Activated CD4-positive, alpha-beta T cell treated with anti-CD3 and anti-CD28 coated beads, Interleukin-2, amount 50 U/mL, for 4 hours (primary cell): ENCODE measurements at places on chromosomes 7 and 10.

- DNase-seq, result peak; percentile 25
Observed at GRCh38 chr7:142391191-142391992, 133.5 kb upstream of the PRSS58 start.

DNA sequence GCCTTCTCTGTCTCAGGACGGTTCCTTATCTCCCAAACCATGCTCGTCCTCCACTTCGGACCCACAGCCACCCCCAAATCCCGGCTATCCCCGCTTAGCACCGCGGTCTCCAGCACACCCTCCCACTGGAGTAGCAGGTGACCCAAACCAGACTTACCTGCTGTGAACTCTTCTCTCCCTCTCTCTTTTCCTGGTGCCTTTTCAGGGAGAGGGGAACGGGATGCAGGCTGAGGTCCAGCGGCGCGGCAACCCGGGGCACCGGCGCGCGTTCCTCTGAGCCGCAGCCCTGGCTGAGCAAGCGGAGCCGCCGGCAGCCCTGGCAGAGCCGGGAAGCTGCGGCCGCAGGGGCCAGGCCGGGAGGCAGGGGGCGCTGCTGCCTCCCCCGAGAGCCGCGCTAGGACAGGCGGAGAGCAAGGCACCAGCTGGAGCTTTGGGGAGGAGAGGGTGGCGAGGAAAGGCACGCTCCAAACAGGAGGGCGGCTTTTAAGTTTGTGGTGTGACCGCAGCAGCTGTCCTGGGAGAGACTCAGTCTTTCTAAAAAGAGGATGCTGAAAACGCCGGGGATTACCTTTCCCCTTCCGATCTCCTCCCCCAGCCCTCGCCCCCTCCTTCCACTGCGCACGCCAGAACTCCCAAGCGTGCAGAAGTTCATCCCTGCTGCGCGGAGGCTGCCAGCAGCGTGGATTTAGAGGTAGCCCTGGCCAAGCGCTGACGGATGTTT lies at the start of gene SEMA3D:
Gene SEMA3D (minus strand): TSS at position 536 of the 721 bp plus-strand sequence. CDS start 65,165 bp downstream, outside the sequence.
- no peak for DNase-seq

DNA sequence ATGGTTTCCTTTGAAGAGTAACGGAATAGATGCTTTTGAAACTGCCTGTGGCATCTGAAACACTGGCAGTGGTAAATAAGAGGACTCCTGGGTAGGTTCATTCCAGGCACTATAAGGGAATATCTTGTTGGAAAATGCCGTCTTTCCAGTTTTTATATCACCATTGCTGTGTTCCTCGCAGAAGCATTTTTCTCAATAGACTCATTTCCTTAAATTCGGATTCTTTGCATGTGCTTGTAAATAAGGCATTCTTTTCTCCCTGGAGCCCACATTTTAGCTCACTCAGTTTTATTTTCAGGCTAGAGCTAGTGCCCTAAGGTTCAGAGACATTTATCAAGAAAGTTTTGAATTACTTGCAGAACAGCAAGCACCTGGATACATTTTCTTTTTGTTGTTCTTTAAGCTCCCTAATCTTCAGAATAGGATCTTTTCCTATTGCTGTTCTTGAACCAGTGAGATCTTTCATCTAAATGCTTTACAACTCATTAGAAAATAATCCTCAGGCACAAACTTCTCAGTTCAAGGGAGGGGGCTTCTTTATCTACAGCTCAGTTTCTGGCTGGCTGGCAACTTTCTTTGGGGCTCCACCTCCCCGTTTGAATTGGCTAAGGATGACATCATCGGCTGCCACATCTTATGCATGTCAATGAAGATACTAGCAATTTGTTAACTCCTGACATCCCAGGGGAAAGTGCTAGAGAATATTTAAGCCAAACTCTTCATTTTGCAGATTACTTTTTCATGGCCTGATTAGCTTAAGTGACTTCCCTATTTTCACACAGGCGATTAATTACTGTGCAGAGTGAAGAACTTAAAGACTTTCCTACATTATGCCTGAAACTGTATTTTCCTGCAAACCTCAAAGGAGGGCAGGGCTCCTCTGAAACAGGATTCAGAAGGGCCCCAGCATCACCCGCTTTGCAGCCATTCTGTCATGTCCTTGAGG lies 133.7 kb upstream of the RSU1 start:
- DNase-seq, result peak; percentile 18

- DNase-seq, result no peak
Observed at GRCh38 chr10:32347363-32348022, 535 bp upstream of the EPC1 start.

DNA sequence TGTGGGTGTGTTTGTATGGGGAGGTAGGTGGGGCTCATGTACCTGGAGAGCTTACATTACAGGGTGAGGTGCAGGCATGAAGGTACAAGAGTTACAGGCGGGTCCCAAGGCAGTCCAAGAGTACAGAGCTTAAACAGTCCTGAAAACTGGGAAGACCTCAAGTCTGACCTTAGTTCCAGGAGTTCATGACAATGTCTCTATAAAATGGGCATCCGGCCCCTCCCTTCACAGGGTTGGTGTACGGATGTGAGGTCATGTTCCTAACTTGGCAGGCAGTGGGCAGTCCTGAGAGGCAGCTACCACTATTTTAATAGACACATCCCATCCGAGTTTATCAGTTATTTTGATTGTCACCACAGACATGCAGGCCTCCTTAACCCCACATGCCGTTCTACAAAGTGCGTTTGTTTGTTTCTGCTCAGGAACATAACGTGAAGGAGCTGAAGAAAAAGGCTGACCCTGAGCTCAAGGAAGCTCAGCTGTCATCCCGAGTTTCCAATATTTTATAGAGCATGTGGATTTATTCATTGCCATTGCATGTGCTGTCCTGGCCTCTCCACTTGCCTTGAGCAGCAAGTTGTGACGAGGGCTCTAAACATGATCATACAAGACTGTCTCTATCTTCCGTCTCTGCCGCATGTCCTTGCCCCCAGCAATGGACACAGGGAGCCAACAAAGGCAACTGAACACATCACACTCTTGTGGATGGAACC lies 647.5 kb upstream of the IGFBP3 start:
- DNase-seq, result no peak

DNA sequence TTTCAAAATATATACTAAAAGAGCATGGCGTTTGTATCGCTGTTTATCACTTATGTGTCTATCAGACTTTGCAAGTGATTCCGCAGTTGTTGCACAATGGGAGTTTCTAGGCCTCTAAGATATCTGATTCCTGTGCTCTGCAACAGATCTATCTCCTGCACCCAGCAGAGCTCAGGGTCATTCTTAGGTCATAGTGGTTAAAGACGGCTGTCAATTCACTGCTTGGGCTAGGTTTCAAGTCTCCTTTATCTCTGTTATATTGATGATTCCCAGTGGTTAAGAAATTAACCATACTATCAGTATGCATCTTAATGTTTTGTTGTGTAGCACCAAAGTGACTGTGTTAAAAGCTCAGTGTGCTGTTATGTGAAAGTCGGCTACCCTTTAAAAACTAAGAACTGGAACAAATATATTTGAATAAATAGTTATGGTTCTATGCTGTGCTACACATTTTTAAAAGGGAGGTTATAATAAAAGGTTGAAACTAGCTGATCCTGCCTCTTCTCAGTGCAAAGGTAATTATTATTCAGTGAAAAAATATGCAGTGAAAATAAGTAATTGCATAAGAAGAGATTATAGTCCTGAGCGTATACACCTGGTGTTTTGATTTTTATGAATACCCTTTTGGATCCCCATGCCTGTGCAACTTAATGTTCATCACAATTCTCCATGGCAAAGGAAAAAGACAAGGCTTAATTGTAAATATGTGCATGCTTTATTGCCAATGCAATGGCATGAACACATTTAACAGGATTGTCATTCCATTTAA lies 24.0 kb downstream of the HOXA1 start:
- DNase-seq, result no peak

DNA sequence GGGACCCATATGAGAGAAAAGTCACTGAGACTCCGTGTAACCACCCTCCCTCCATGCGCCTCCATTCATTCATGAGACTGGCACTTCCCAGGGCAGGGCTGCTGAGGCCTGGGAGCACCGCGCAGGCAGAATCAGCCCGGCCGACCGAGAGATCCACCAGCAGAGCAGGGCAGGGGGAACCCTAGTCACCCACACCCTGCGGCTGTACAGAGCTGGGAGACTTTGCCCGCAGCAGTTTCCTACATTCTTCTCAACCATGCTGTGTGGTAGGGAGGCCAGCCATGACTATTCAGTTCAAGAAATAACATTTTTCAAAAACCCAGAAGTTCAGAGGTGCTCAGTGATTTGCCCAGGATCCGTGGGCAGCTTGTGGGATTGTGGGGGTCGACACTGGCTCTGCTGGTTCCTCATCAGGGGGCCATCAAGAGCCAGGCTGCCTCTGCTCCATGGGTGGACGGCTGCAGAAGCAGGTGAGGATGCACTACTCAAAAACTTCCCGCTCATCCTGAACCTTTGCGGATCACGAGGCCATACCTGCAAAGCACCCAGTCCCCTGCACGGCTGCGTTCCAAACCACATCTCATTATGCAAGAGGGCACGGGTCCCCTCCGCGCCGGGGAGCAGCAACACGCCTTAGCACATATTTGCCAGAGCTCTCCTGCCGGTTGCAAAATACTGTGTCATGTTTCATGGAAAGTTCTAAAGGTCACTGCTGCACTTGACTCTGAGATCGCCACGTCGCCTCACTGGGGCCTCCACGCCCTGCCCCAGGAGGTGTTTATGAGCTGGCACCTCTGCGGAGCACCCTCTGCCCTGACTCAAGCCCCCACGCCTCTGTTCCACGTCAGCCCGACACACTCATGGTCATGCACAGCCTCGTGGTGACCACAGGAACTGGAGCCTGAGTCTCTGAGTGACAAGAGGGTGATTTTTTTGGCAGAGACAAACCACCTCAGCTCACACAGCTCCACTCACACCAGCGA lies 132.0 kb downstream of the PRKAG2 start:
- DNase-seq, result no peak

GRCh38 chr10:121252756-121253155 lies 345.5 kb downstream of the FGFR2 start:
- no peak for DNase-seq

DNA sequence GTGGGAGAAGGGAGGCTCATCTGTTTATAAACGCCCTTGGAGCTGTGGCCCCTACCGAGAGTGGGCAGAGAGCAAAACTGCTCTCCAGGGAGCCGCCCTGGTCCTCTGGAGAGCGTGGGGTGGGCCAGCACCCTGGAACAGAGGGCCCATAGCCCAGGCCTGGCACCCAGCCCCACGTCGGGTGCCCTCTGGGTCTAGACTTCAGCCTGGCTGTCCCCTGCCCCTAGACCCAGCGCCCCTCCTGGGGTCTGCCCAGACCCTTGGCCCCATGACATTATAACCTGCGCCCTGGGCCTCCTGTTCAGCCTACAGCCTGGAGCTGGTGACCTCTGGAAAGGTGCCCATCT lies 24.7 kb downstream of the GET4 start:
- no peak for DNase-seq

GRCh38 chr7:3393862-3394261 lies 92.8 kb downstream of the SDK1 start:
- DNase-seq, result no peak

- DNase-seq, result no peak
Observed at GRCh38 chr10:17836942-17837341, 27.8 kb downstream of the MRC1 start.

DNA sequence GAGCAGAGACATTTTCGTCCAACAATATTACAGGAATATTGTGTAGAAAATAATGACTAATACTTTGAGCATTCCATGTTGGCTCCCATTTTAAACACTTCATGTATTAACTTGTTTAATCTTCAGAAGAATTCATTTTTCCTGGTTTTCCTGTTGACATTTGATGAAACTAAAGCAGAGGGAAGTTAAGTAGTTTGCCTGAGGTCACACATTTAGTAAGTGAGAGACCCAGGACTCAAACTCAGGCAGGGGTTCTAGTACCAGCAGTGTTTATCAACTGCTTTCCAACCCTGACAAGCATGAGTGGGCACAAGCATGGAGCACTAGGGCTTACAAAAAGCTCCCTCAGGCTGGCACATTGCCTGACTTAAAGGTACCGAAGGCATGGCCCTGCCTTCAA lies 719.1 kb downstream of the AUTS2 start:
- no peak for DNase-seq

DNA sequence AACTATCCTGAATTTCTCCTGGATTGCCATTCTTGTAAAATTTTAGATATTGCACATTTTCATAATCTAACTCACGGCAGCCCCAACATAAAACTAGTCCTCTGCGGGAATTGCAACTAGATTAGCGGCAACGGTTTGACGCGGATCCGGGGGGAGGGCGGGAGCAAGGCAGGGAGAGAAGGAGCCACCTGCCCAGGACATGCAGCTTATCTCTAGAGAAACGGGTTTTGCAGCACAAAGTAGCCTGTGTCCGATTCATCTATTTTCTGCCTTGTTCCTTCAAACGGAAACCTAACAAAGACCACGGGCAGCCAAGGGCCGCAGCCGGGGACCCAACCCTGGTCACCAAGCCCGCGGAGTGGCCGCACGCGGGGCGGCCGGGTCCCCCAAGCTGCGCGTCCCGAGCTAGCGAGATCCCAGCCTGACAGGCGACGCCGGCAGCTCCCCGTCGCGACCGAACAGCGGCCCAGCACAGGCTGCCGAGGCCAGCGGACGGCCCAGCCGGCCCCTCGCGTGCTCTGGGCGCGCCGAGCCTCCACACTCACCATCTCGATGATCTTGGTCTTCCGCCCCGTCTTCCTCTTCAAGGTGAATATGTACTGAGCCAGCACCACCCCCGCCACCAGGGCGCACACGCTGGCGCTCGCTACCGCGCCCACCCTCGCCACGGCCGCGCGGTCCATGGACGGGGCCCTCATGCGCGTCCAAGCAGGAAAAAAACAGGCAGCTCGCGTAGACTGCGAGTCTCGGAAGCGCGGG lies at the start of gene NT5C3A:
Gene NT5C3A (minus strand): TSS at position 754 of the 759 bp plus-strand sequence. CDS start 71 bp downstream, at position 683.
- peak; percentile 12 for DNase-seq

GRCh38 chr10:116800286-116800929 lies 48.9 kb upstream of the ENO4 start:
- DNase-seq, result no peak

- DNase-seq, result no peak
Observed at GRCh38 chr7:79872176-79872575, 262.5 kb upstream of the GNAI1 start.

DNA sequence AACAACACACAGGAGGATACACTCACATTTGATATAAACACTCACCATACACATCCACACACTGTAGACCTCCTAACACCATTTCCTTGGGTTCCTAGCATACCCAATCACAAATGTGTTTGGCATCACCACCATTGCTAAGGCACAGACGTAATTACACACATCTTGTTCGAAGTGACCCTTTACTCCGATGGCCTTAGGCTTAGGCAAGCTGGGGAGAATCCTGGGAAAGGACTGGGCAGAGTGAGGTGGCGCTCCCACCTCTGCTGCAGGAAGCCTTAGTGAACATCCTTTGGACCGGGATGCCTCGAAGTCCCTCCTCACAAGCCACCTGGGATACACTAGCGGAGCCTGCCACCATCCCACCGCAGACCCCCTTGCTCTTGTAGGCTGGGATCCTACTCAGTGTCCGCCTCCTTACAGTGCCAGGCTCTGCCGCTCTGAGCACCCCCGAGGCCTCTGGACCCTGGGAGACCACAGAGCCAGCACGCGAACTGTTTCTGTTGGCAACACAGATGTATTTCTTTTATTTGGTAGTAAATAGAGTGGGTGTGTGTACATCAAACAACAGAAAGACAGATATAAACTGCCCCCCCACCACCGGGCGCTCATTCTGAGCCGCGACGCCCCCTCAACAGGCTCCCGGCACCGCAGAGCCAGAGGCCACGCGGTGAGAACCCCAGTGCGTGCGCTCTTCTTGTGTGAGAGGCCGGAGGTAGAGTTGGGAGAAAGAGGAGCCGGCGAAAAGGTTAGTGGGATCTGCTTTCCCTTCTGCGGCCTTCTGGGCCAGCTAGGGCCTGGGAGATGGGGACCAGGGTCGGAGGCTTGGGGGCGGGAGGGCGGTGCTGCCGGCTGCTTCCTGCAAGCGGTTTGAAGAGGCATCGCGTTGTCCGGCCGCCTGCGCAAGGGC lies 5.9 kb upstream of the HMX2 start:
- DNase-seq, result no peak

GRCh38 chr7:118306771-118307170 lies 82.3 kb downstream of the ANKRD7 start:
- no peak for DNase-seq
